ENCODE measurements at places on chromosomes 1 and 21.

DNA sequence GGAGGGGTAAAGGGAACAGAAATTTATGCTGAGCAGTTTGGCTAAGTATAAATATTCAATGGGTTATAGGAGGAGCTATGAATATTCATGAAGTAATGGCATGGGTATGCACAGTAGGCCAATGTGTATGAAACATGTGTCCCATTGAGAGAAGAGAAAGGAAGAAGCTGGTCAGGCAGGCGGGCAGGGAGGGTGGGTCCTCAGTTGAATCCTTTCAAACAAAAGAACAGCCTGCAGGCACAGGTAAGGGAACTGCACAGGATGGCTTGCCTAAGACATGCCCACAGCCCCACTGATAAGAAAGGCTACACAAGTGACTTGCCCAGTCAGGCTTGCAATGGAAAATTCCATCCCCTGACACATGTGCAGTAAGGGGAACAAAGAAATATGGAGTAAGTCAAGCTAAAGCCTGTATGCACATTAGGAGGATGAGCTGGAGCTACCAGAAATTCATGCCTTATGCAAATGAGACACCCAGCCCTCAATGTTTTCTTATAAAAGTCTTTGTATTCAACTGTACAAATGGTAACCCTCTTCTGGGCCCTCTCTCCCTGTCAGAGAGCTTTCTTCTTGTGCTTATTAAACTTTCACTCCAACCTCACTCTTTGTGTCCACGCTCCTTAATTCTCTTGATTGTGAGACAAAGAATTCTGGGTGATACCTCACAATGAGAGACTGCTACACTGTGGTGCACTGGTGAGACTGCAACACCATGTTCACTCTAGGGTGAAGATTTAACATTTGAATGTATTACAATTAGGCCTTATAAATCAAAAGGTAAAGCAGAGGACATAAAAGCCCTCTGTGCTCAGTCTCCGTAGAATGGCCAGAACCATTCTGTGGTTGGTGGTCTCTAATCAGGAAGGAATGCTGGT lies 96.5 kb downstream of the ATP1B1 start:
- peak; percentile 7 for DNase-seq

DNA sequence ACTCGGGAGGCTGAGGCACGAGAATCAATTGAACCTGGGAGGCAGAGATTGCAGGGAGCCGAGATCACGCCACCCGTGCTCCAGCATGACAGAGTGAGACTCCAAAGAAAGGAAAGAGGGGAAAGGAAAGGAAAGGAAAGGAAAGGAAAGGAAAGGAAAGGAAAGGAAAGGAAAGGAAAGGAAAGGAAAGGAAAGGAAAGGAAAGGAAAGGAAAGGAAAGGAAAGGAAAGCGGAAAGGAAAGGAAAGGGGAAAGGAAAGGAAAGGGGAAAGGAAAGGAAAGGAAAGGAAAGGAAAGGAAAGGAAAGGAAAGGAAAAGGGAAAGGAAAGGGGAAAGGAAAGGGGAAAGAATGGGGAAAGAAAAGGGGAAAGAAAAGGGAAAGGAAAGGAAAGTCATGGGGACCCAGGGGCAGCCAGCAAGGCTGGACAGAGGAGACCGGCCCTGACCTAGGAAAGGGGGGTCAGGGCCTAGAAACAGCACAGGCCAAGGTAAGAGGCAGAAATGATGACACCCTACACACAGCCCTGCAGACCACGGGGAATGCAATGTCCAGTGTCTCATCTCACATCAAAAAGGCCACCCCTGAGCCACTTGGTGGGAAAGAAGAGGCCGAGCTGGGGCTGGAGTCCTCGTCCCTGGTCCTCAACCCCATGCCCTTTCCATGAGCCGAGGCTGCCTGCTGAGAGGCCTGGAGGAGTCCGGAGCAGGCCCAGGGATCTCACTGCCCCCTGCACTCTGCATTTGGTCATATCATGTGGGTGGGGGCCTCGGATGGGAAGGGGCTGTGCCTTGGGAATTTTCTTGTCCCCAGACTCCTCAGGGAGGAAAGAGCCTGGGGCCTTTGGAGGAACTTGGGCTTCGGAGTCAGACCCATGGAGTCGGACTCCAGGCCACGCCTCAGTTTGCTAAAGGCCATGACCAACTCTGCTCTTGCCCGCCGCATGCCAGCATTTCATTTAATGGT lies 18.8 kb upstream of the LAPTM5 start:
- no peak for DNase-seq

GRCh38 chr1:55444667-55445066 lies 229.5 kb upstream of the USP24 start:
- DNase-seq = no peak

DNA sequence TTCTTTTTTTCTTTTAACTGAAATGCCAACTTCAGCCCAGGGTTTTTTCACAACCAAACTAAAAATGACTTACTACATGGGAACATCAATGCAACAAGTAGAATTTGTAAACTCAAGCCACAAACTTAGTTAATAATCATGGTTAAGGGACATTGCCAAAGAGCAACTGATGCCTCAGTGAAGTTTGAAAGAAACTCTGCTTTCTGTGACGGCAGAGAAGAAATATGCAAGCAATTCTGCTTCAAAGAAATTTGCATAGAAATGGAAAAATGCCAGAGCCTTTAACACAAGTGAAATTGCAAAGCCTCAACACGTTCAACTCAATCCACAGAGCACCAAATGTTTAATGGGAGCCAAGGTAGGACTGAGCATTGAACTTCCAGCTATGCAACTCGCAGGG lies 5.0 kb upstream of the CHD5 start:
- DNase-seq = no peak

DNA sequence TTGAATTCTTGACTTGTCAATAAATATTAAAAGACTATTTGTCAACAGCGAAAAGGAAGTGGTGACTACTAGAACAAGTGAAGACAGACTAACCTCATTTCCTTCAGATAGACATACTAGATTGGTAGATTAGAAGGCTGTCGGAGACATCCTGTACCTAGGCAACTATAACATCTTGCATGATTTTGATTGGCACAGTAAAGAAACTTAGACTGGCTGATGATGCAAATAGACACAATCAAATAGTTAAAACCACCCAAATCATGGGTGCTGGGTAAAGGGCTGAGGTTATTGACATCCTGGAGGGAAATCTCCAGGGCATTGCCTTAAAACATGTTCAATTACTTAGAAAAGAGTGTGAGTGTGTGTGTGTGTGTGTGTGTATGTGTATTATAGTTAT lies 85.9 kb upstream of the EDEM3 start:
- no peak for DNase-seq

DNA sequence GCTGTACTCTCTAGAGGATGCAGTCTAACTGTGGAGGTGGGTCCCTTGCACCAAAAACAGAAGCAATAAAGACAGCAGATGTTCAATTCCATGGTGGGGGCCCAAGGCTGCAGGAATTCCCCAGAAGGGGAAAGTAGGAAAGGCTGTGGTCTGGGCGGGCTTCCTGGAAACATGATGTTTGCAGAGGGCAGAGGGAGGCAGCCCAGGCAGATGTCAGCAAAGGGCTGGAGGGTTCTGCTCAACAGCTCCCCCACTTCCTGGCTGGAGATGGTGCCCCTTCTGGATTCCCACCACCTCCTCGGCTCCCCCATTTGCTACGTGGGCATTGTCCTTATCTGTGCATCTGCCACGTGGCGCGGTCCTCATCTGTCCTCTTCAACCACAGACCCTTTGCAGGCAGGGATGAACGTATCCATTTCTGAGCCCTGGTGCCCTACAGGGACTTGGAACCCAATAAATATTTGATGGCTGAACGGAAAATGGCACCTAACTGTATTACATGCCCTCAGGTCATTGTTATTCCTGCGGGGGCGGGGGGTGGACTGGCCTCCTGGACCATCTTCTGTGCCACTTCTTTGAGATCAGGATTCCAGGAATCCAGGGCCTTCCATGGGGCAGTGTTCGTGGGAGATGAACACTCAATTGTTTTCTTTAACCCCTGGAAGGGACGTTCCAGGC lies 8.4 kb upstream of the GUCA2B start:
- DNase-seq = no peak

- DNase-seq = no peak
Measured at GRCh38 chr1:162578071-162578700, 16.7 kb downstream of the UAP1 start.

- DNase-seq = no peak
Measured at GRCh38 chr1:29812408-29813135, 576.2 kb downstream of the PTPRU start.

- no peak for DNase-seq
Measured at GRCh38 chr1:14845851-14846250, 247.4 kb downstream of the KAZN start.

DNA sequence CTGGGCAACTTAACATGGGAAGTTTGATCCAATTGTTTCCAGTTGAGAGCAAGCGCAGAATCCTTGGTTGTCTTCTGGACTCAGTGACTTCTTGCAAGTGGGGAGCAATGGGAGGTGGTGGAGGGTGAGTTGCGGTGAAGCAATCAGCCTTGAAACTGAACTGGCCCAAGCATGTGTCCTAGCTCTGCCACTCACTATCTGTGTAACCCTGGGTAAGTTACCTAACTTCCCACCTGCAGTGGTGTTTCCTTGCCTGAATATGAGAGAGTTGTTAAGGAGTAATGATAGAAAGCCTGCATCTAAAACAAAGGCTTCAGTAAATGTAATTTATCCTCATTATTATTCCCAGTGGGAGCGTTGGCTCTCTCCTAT lies 132.5 kb upstream of the NFIA start:
- DNase-seq = no peak

- DNase-seq = peak; percentile 95
Measured at GRCh38 chr1:28886731-28887418, 27.5 kb upstream of the EPB41 start.

DNA sequence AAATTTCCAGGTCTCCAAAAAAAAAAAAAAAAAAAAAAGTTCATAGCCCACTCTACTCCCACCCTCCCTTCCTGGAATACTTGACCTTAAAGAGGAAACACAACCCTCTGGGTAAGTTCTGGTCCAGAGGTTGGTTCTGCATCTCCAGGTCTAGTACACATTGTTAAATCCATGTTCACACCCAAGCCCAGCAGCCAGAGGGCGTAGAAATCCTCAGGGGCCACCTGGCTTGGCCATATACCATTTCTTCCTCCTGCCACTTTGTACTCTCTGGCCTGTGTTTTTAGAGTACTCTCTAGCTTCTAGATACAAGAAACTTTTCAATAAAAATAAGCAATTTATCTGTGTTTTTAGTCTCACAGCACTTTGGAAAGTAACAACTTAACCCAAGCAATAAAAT lies 89.3 kb downstream of the PHTF1 start:
- DNase-seq = no peak

- no peak for DNase-seq
Measured at GRCh38 chr1:59619557-59619956, 195.2 kb upstream of the HOOK1 start.

DNA sequence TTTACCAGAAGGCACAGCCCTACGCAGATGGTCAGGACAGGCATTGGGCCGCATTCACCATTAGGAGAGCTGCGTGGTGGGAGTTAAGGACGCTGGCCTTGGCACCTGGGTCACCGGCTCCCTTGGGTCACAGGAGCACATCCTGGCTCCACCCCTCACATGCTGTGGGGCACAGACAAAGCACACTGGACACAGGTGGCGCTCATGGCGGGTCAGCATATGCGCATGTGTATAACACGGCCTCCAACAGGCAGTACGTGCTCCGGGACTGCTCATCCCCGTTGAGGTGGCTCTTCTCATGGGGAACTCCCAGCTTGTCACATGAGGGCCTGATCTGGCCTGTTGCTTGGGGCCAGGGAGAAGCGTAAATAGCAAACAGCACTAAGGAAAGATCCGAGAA lies 25.0 kb downstream of the PGBD5 start:
- no peak for DNase-seq

- peak; percentile 49 for DNase-seq
Measured at GRCh38 chr1:6260433-6260934, 414 bp downstream of the GPR153 start.

DNA sequence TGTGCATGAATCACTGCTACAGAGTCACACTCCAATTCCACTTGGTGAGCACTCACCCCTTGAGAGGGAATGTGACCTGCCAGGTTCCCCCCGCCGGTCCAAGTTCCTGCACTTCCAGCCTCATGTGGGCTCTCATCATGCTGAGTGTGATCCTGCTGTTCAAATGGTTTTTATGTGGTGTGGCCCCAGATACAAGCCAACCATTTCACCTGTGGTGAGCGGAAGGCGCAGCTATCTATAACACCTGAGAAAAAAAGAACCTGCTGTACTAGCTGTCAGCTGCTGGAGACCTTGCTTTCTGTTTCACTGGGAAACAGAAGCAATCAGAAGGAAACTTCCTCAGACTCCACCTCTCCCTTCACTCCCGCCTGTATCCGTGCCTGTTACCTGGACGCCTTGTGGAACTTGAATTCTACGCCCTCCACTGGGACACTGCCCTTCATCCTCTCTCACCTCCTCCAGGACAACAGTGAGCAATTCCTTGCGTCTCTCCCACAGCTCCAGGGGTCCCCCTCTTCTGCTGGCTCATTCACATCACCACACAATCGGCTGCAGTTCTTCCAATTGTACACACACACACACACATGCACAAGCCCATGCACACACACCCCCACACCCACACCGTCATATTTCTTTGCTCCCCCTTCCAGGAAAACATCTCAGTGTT lies 64.4 kb upstream of the RPL11 start:
- no peak for DNase-seq

GRCh38 chr1:228697207-228698016 lies 37.9 kb upstream of the RHOU start:
- DNase-seq = no peak

GRCh38 chr1:200215350-200215749 lies 187.8 kb downstream of the NR5A2 start:
- no peak for DNase-seq

DNA sequence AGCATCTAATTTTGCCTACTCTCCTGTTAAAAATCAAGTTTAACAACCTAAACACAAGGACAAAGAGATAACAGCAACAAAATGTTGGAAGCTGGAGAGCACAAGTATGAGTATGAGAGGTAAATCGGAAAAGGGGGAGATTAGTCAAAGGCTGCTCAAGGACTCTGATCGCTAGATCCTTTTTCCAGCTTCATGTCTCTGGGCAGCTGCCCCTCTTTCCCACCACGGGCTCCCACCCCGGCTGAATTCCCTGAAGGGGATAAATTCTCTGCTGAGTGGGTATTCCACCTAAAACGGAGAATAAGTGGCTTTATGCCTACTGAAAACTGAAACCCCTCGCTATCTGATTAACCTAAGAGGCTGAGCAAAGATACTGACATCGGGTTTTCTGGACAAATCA lies 696 bp upstream of the CTBS start:
- no peak for DNase-seq

DNA sequence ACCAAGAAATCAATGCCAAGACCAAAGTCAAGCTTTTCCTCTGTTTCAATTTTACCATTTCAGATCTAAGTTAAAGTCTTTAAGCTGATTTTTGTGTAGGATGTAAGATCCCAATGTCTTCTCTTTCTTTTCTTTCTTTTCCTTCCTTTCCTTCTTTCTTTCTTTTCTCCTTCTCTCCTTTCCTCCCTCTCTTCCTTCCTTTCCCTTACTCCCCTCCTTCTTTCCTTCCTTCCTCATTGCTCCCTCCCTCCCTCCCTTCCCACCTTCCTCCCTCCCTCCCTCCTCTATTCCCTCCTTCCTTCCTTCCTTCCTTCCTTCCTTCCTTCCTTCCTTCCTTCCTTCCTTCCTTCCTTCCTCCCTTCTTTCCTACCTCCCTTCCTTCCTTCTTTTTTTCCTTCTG lies 197.5 kb downstream of the KCNT2 start:
- no peak for DNase-seq
